ENCODE measurements at places on chromosomes 7 and 10.

GRCh38 chr7:47965456-47965855, 14.0 kb downstream of the HUS1 start:
- no peak for ATAC-seq

DNA sequence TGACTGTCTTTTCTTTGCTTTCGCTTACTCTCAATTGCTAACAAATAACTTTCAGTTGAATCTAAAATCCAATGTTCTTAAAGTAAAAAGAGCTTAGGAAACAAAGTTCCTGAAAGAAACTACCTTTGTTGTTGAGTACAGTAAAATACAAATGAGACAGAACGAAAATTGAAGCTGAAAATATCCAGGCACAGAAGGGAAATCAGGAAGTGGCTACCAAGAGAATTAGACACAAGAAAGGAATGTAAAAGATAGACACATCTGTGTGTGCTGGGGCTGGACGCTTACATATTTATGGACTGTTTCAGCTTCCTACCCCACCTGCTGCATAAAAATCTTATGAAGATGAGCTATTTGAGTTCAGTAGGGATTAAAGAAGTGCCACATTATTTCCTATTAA, 161.7 kb upstream of the PLXDC2 start:
- ATAC-seq: no peak

DNA sequence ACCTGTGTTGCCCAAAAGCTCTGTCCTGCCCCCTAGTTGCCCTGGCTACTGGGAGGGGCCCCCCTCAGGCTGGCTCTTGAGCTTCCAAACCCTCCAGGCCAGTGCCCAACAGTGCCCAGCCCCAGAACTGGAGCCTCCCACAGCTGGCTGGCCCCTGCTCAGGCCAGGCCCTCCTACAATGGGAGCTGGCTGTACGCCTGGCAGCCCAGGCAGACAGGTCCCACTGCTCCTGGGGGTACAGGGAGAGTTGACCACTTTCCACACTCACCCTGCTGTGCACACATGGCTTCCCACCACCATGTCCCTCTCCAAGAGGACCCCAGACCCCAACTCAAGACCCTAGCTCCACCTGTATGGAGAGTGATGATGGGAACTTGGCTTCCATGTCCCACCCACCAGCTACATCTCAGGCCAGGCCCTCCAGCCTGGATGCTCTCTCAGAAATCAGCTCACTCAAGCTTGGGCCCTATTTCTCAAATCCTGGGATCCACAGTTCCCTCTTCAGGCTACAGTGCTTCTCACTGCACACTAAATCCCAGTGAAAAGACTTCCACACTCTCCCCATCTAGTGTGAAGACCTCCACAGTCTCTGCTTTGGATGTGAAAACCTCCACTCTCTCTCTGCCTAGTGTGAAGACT, 92.6 kb downstream of the OAT start:
- no peak for ATAC-seq

DNA sequence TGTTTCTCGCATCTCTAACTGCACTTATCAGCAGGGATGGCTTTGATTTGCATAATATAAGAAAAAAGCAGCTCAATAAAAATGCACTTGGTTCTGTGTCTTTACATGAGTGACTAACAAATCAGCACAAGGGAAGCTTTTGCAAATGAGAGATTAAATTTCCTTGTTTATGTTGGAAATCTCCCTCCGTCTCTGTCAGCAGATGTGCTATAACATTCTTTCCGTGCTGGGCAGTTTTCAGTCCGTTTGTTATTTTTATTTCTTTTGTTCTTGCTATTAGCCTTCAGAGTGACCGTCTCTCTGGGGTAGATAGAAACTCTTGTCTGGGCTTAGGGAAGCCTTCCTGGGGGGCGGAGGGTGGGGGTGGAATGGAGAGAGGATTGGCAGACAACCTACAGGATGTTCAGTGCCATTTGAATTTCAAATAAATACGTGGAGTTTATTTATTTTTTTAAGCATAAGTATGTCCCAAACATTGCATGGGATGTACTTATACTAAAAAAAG, 96.0 kb downstream of the GATA3 start:
- no peak for ATAC-seq

DNA sequence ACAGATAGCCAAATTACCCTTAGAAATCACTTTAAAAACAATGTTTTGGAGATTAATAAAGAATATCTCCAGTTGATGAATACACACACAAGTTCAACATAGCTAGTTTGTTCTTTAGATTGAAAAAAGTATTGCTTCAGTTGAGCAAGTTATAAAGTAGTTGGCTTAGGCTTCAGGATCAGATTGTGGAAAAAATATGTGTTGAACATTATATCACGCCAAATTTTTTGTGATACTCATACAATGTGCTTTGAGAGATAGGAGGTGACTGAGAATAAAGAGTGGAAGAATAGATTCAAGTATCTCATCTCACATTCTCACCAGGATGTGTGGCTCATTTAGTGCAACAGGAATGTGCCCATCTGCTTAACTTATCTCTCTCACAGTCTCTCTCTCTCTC, 553.3 kb downstream of the HTR7 start:
- ATAC-seq: no peak

DNA sequence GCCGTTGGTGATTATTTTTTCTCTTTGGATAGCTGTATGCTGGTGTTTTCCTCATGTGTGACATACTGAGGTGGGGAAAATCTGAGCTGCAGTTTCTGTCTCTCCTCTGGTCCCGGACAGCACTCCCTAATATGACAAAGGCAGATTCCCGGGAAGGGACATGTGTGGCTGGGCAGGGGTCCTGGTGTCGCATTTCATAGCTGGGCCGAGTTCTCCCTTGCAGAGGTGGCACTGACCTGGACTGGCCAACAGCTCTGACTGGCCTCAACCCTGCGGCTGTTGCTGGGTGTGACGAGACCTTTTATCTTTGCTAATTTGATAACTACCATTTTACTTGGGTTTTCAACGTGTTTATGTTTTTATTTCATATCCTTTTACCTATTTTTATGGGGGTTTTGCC, 248.6 kb upstream of the TCERG1L start:
- no peak for ATAC-seq

DNA sequence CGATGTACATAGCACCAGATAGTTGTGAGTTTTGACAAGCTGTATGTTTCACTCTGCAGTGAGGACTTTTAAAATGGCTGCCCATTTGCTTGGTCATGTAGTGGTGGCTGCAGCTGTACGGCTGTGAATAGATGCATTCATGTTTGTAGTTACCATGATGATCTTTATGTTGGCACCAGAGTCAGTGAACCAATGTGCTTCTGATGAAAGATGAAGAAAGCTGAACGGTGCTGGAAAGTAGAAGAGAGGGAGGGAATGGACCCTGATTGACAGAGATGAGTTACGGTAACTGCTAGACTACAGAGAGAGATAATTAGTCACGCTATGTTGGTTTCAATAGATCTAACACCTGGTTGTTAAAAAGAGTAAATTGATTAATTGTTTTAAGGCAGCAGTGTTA, 256.8 kb downstream of the CELF2 start:
- no peak for ATAC-seq

DNA sequence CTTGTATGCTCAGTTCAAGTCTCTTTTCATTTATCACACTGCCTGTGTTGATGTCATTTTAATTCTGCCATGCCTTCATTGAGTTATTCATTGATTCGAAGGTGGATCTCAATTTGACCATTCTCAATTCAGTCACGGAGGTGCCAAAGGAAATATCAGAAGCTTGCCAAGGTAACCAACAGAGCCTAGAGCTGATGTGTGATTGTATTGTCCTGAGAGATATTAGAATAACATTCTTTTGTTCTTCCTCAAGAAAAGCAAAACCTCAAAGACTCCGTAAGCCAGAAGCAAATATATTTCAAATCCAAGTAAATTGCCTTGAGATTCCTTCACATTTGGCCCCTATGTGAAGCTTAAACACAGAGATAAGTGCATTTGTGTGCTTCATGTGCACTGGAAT, 345.3 kb downstream of the CXCL12 start:
- ATAC-seq: no peak

DNA sequence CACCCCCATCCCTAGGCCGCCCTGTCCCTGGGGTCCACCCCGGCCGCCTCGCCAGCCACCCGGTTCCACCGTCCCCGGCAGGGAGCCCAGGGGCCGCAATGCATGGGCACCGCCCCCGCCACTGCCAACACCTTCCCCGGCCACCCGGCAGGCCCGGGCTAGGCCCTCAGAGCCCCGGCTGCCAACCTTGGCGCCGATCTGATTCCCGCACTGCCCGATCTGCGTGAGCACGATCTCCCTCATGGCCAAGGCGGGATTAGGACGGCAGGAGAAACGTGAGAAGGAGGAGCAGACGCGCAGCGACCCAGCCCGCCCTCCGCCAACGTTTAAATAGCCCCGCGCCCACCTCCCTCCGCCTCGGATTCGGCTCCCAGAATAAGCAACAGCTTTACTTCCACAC, at the start of gene TUBB8:
TSS of gene TUBB8 (minus strand) at position 301 of the 400 bp plus-strand sequence. CDS start at position 243, 58 bp downstream.
- ATAC-seq: no peak

- ATAC-seq: no peak
Observed at GRCh38 chr7:125661-126060, 66.7 kb upstream of the FAM20C start.
